ENCODE measurements at places on chromosomes 1 and 21.

GRCh38 chr21:36260030-36260787 is 59.8 kb upstream of the MORC3 start:
- peak; percentile 70 for DNase-seq

- DNase-seq = no peak
Measured at GRCh38 chr1:47650205-47650604, 212.4 kb downstream of the FOXD2 start.

DNA sequence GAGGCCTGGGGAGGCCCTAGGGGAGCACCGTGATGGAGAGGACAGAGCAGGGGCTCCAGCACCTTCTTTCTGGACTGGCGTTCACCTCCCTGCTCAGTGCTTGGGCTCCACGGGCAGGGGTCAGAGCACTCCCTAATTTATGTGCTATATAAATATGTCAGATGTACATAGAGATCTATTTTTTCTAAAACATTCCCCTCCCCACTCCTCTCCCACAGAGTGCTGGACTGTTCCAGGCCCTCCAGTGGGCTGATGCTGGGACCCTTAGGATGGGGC is 5.2 kb downstream of the ELF3 start:
- no peak for DNase-seq

DNA sequence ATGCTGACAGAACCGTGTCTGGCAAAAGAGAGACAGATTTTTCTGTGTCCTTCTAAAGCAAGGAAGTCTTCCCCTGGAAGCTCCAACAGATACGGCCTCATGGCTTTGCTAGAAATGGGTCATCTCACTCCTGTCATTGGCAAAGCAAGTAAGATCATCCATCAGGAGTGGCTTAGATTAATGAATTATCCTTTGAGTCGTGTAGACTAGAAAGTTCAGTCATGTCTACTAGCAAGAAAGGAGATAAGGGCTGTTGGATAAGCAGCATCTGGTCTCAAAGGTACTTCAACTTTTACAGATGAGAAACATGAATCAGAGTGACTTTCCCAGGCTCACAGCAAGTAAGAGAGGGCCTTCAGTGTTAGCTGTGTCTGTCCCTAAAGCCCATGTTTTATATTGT is 3.4 kb upstream of the AGO3 start:
- no peak for DNase-seq

- DNase-seq = no peak
Measured at GRCh38 chr1:159960721-159961381, 6.8 kb upstream of the SLAMF9 start.

DNA sequence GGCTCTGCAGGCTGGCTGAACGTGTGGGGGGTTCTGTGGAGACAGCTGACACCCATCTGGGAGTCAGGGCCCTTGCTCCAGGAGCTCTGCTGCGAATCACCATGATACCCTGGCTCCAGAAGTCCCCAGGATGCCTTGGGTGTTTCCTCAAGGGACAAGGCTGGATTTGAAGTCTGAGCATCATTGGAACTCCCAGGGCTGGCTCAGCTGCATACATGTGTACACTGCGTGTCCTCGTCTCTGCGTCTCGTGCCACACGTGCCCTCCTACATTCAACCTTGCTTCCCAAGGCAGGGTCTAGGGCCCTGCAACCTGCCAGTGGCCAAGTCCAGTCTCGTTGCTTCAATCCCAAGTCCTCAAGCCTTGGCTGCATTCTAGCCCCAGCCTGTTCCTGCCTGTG is 11.7 kb downstream of the CSF1 start:
- DNase-seq = no peak

GRCh38 chr1:8652467-8653046 is 164.9 kb downstream of the RERE start:
- DNase-seq = no peak

- DNase-seq = no peak
Measured at GRCh38 chr21:19695796-19696195, 1292.2 kb upstream of the TMPRSS15 start.

- no peak for DNase-seq
Measured at GRCh38 chr1:211329764-211330201, 3.1 kb downstream of the TRAF5 start.

- no peak for DNase-seq
Measured at GRCh38 chr1:164846731-164847691, 288.0 kb downstream of the PBX1 start.

DNA sequence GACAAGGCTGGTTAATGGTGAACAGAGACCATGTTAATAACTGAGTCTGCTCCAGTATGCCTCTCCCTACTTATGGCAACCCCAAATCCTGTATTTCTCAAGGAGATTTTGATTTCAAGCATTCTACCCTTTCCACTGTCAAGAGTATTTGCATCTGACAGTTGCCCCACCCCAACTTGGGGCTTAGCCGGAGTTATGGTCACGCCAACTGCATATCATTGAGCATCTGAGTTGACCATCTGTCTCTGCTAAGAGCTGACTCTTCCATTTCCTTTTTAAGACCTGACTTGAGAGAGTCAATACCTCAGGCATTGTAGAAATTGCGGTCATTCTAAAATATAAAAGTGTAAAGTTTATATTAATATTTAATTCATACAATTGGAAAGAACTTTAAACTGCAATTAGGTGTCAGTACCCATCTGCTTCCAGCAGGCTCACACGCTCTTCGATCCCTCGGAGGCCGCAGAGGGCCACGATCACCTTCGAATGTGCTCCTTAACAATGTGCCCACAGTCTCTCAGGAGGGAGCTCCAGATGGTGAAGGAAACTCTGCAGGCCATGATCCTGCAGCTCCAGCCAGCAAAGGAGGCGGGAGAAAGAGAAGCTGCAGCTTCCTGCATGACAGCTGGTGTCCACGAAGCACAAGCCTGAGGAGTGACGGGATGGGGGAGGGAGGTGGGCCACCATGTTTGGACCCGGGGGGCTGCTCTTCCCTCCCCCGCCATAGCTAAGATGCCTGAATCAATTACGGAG is 409.8 kb downstream of the DISC1 start:
- DNase-seq = no peak

- no peak for DNase-seq
Measured at GRCh38 chr1:224805889-224806288, 123.6 kb upstream of the DNAH14 start.

DNA sequence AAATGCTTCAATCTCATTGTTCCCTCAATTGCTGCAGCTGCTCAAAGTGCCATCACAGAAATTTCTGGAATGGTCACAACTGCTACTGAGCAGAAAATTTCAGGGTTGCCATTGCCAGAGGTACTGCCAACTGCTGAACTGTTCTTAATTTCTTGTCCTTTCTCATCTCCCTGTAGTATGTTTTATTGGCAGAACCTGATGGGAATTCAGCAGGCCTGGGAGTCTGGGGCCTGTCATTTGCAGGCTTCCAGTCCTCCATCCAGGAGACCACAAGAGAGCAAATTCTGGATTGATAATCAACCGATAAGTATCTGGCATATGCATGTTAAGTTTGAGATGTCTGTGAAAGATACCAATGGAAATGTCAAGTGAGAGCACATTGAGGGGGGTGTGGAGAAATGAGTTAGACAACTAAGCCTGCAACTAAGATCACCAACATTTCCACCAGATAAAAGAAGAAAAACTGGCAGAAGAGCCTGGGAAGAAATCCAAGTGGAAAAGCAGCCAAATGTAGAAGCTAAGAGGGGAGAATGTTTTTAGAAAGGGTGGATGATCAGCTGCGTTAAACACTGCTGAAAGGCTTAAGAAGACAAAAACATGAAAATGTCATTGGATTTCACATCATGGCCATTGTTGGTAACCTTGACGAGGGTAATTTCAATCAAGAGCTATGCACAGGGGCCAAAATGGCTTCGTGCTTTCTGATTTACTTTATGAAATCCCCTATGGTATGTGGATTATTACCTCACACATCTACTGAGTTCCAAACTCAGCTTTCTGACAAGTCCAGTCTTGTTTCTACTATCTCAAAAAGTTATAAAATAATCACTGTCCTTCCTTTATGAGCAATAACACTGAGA is 648.1 kb downstream of the PLPP3 start:
- no peak for DNase-seq

DNA sequence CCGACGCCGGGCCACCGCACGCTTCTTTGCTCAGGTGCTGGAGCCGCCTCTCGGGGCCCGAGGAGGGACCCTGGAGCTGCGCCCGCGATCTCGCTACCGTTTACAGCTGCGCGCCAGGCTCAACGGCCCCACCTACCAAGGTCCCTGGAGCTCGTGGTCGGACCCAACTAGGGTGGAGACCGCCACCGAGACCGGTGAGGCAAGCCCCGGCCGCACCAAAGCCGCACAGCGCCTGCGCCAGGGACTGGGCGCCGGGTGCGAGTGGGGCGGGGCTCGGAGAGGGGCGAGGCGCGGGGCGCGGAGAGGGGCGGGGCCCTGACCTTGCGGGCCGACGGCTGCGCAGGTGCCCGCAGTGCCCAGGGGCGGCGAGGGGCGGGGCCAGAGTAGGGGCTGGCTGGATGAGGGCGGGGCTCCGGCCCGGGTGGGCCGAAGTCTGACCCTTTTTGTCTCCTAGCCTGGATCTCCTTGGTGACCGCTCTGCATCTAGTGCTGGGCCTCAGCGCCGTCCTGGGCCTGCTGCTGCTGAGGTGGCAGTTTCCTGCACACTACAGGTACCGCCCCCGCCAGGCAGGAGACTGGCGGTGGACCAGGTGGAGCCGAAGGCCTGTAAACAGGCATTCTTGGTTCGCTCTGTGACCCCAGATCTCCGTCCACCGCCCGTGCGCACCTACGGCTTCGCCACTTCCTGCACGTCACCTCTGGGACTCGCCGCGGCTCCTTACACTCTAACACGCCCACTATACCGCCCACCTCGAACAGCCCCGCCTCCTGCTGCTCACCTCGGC is 9.8 kb upstream of the CDC20 start:
- DNase-seq = peak; percentile 67

- peak; percentile 3 for DNase-seq
Measured at GRCh38 chr1:72623299-72623708, 341.0 kb upstream of the NEGR1 start.

- no peak for DNase-seq
Measured at GRCh38 chr1:22413799-22414198, 37.9 kb upstream of the ZBTB40 start.

DNA sequence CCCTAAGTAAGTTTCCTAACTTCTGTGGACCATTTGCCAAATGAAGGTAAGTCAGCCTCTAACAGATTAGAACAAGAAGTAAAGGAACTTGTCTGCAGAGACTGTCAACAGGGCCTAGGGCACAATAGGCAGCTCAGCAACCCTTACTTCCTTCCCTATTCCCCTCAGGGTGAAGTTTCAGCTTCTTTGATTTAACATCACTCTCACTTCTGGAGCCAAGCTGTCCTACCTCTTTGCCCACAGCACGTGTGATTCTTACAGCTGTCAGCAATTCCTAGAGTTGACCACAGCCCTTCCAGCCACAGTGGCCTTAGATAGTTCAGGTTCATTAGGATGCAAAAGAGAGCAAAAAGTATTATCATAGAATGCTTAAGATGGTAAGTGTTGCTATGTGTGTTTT is 7.6 kb upstream of the EIF4G3 start:
- no peak for DNase-seq

DNA sequence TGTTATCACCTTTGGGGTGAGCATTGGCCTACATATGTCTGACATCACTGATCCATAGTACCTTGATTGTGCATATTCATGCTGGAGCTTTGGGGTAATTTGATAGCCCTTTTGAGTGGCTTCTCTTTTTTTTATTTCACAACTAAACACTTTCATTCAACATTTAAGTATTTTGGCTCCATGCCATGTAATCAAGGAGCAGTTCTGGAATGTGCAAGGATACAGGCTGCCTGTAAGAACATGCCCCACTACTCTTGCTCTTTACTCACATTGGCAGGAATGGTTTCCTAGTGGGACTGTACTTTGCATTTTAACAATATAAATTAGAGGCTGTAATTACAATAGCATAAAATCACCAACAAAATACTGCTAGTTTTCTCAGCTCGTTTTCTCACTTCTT is 300.7 kb upstream of the SPAG17 start:
- DNase-seq = no peak

DNA sequence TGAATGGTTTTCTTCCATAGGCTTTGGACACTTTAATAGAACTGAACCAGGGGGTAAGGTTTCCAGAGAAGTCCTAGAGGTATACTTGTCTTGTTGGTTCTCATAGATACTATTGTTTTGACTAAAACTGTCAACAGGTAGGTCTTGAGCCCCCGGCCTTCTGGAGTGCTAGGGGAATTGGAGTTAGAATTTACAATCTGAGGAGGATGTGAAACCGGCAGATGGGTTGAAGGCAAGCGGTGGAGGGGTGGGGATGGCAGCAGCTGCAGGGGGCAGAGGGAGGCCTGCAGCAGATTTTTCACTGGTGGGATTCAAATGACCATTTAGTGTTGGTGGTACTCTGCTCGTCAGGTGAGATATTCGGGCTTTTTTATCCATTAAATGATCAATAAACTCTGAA is 4.3 kb upstream of the CD1D start:
- DNase-seq = no peak

GRCh38 chr21:25911730-25912401 is 177.1 kb downstream of the GABPA start:
- DNase-seq = no peak

GRCh38 chr21:42202321-42202720 is 16.6 kb upstream of the ABCG1 start:
- no peak for DNase-seq

- no peak for DNase-seq
Measured at GRCh38 chr1:164755690-164756089, 196.7 kb downstream of the PBX1 start.

DNA sequence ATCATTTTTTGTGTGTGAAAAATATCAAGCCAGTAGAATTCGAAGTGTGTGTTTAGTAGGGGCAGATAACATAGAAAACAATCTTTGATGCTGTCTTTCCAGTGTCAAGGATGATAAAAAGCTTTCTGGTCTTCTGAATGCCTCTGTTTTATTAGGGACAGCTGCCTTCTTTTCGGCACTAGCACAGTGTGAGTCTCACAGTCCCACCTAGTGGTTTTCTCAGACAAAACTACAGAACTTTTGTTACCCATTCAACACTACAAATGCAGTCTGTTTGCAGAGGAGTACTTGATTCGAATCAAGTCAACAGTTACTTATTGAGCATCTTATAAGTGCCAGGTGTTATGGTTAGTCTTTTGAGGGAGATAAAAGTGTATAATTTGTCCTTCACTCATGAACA is 30.6 kb upstream of the MCOLN3 start:
- DNase-seq = no peak

- DNase-seq = no peak
Measured at GRCh38 chr1:209045331-209046057, 538.0 kb upstream of the CAMK1G start.

GRCh38 chr1:89277725-89278124 is 5.1 kb upstream of the GBP5 start:
- no peak for DNase-seq

GRCh38 chr1:209839875-209840546 is 12.2 kb downstream of the UTP25 start:
- DNase-seq = no peak
